CD4-positive, alpha-beta T cell treated with Interferon gamma for 1 hour (primary cell): ENCODE measurements at places on chromosomes 16 and 17.

DNA sequence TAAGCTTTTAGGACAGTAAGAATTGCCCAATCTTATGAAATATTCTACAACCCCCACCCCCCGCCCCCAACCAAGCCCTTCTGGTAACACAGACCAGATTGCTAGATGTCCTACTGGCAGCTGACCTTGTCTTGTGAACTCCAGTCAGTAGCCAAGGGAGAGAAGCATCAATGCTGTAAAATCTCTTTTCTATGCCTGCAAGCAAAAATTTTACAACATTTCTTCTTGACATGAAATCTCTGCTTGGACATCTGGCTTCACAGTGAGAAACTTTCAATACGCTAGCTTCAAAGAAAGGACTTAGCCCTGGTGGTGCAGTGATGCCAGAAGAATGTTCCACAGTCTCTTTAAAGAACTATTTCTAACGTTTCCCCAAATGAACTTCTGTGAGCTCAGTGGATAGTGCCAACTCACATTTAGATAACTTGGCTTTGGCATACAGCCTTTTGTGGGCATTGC is 169.3 kb upstream of the AXIN2 start:
- no peak for DNase-seq

DNA sequence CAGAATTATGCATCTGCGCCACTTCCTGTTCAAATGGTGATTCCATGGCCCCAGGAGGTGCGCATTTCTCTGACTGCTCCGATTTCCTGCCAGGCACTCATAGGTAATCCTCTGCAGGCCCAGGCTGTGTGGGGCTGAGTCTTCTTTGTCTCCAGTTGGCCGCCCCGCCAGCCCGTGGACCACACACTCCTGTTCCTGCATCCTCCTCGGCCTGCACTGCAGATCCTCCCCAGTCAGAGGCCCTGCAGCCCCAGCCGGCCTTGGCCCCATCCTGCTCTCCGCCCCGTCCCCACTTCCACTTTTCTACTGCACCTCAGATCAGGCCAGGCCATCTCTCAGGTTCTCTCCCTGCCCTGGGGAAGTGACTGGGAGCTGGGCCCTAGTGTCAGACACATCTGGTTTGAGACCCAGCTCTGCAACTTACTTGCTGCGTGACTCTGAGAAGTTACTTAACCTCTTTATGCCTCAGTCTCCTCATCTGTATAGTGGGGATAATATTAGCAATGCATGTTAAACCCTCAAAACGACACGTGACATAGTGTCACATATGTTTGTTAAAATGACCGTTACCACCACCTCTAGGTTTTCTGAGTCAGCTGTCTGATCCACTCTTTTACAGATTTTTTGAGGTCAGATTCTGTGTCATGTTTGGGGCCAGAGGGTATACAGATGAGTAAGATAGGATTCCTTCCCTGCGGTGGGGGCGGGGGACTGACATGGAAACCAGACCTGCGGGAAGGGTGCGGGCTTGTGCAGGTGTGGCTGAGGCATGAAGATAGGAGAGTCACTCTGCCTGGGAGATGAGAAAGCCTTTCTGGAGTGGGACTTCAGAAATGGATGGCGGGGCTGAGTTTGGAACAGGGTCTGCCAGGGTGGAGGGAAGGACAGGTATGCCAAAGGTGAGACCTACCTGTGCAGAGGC is 12.8 kb downstream of the RAB11FIP4 start:
- DNase-seq: peak; percentile 8

GRCh38 chr16:49488336-49488735 is 114.7 kb downstream of the C16orf78 start:
- DNase-seq: no peak

DNA sequence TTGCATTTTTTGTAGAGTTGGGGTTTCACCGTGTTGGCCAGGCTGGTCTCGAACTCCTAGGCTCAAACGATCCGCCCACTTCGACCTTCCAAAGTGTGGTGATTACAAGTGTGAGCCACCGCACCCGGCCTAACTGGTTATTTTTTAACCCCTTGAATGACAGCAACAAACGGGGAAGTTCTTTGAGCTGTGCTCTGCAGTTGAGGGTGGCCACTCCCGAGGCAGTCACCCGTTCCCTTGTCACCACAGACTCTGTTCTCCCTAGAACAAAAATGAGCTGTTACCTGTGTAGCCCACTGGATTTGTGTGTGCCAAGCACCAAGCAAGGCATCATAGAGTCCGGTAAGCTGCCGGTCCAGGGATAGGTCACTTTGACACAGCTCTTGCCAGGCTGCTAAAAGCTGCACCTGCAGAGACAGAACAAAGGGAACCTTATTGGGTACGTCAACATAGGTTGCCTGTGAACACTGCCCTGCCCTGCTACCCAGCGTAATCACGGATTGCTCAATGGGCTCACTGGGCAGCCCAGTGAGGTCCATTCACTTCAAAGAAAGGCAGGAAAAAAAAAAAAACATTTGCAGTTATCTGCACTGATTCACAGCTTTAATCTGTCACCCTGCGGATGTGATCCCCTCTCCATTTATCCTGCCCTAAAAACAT is 19.6 kb downstream of the COG7 start:
- DNase-seq: no peak

- no peak for DNase-seq
Observed at GRCh38 chr16:87608400-87608985, 6.2 kb downstream of the JPH3 start.
